ENCODE measurements at places on chromosomes 7 and 10. TPM values are rescaled to one million over a fixed set of nuclear protein-coding genes. Genes with fewer than 3 reads are reported as not detected.
A peak's percentile ranks its signal among the peaks of the same experiment; 100 is the strongest.

- DNase-seq: no peak
Observed at GRCh38 chr10:27100813-27101347, 586 bp upstream of the ANKRD26 start.

DNA sequence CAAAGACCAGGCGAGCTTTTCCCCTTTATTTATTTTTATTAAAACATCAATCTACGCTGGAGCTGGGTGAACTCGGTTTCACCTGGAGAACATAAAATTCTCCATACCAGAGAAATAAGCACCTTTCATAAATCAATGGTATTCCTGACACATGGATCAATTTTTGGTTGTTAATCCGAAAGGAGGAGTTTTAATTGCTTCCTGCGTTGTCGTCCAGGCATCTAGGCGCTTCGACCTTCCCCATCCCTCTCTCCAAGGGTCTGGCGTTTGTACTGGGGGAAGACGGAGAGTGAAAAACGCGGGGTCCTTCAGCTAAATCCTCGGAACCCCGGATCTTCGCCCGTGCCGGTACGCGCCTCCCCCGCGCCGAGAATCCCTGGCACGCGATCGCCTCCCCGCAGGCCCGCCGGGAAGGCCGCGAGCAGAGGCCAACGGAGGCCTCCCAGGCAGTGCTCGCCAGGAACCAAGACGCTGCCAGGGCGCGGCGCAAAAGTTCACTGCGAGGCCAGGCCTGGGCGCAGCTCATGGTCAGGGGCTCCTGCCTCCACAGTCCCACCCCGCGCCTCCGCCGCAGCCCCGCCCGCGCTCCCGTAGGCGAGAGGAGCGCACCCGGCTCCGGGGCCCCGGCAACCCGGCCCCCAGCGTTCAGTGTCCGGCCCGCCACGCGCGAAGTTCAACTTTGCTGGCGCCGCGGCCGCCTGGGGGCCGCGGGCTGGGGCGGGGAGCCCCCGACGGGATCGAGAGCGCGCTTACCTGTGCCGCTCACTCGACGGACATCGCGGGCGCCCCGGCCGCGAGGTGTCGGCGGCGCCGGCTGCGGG lies 8.3 kb upstream of the EBF3 start:
- no peak for DNase-seq

GRCh38 chr10:73837072-73837471 lies 25.7 kb upstream of the NDST2 start:
- no peak for DNase-seq

DNA sequence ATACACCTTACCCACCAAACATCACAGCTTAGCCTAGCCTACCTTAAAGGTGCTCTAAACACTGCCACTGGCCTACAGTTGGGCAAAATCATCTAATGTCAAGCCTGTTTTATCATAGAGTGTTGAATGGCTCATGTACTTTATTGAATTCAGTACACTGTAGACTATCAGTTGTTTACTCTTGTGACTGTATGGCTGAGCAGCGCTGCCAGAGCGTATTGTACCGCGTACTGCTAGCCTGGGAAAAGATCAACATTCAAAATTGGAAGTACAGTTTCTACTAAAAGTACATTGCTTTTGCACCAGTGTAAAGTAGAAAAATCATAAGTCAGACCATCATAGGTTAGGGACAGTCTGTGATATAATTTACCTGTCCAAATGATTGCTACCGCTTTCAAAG lies 226.8 kb downstream of the PRPF18 start:
- DNase-seq: no peak

- DNase-seq: no peak
Observed at GRCh38 chr7:106129291-106129690, 17.2 kb upstream of the SYPL1 start.

DNA sequence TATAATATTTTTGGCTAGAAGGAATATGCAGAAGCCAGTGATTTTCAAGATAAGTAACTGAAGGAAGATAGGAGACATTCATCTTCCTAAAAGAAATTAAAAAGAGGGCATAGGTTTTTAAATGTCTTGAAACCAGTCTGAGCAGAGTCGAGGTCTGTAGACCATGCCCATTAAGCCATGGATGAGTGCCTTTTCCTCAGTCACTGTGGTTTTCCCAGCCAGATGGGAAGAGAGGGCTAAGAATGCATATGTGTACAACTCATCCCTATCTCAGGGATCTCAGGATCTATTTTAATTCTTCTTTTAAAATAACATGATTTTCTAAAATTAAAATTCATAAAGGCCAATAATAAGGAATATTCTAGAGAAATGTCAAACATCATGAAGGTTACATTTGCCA lies 112.8 kb downstream of the PPP1R3A start:
- DNase-seq: no peak

- DNase-seq: no peak
Observed at GRCh38 chr7:110943701-110944345, 147.1 kb upstream of the LRRN3 start.

DNA sequence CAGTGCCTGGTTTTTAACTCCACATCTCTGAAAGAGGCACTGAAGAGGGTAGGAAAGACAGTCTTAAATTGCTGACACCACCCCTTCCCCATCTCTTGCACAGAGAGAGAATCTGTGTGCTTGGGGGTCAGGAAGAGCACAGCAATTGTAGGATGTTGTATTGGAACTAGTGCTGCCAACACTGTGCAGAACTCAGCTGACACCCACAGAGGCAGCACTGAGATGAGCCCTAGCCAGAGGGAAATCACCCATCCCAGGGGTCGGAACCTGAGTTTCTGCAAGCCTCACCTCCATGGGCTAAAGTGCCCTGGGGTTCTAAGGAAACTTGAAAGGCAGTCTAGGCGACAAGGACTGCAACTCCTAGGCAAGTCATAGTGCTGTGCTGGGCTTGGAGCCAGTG lies 11.0 kb upstream of the TNKS2 start:
- DNase-seq: no peak

DNA sequence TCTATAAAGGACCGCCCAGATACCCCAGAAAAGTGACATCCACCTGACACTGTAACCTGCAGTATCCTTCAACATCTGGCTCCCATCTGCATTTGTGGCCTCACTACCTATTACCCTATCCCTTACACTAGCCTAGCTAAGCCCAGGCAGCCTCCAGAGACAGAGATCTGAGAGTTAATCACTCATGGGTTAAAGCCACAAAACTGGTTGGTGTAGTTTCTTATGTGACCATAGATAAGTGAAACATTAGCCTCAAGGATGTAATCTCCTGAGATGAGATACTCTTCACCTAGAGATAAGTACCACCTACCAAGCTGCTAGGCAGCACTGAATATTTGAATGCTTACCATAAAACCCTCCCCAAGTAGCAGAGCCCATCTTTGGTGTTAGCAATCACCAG lies 35.4 kb downstream of the CTTNBP2 start:
- DNase-seq: no peak

DNA sequence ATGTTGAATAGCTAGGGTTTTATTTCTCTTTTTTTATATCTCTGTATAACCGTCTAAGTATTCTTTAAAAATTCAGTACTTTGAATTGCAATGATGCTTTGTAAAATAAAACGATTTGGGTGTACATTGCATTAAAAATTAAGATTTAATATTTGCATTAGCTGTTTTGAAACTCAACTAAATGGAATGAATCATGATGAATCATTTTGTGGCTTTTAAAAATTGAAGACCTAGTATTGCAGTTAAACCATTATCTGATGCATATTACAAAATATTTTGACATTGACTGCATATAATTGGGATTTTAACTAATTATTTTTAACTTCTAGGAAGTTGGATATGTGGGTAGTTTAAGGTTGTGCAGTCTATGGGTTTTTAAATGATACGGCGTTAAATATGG lies 314.0 kb downstream of the CDK14 start:
- DNase-seq: no peak

DNA sequence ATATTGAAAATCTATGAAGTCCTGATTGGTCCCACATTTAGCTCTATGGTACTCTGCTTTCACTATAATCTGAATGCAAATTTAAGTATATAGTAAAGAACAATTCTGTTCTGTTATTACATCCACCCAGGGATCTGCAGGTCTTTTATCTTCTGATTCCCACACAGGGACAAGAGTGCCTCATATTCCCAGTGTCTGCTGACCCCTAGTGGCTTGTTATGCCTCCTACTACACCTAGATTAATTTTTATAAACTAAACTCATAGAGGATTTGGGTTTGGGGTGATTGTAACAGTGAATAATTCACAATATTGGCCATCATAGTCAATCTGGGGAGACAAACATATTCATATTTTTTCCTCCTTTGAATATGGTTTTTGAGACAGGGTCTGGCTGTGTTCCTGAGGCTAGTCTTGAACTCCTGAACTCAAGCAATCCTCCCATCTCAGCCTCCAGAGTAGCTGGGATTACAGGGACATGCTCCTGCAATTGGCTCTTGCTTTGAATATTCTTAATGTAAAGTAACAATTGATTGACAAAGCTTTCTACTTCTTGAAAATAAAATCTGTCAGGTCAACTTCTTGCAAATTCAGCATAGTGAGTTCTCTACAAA lies 282.1 kb downstream of the KCND2 start:
- peak; percentile 19 for DNase-seq

DNA sequence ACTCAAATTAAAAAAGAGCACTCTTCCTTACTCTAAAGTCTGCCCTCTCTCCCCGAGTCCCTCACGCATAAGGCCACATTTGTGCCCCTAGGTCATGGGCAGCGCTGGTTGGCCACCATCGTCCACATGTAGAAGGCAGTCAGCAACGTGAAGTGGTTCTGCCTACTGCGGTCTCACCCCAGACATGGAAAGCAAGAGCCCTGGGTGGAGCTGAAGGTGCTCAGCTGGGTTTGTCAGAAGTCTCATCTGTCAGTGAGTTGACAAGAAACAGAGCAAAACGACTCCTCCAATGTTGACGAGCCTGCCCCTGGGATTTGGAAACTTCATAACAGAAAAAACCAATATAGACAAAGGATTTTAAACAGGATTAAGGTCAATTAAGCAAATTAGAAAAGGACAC lies 192.3 kb upstream of the PRSS58 start:
- no peak for DNase-seq

GRCh38 chr10:132743925-132744490 lies 41.9 kb downstream of the NKX6-2 start:
- DNase-seq: no peak

GRCh38 chr10:22629852-22630233 lies 84.5 kb downstream of the PIP4K2A start:
- DNase-seq: no peak

DNA sequence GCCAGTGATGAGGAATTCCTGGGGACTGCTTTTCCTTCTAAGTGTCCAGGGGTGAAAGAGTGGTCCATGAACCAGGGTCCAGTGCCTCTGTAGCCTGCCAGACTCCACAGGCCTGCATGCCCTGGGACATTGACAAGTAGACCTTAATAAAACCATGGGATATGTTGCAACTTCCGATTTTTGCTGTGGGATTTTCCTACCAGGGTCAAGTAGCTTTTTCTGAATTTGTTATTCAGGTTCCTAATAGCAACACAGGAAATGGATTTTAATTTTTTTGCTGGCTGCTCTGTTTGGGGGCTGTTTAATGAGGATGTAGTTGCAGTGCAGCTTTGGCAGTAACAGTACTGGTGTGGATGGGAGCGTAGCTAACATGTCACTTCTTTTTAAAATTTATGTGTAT lies 42.1 kb downstream of the WBP1L start:
- peak; percentile 64 for DNase-seq

Gene AASS
- 61.7 TPM for polyA plus RNA-seq

Gene AOAH
- polyA plus RNA-seq: 4.4 TPM

Gene HKDC1
- 1.9 TPM for polyA plus RNA-seq

Gene NACAD
- 5.7 TPM for polyA plus RNA-seq

Gene PCLO
- 6.2 TPM for polyA plus RNA-seq

Measured in right lung (tissue), 10 donors.